ENCODE measurements at places on chromosomes 2 and 18. TPM values are rescaled to one million over a fixed set of nuclear protein-coding genes. Genes with fewer than 3 reads are reported as not detected.

EVX2 gene
- total RNA-seq: not detected

RNF152 gene
- total RNA-seq: not detected

GALR1 gene
- not detected for total RNA-seq

RGPD3 gene
- 0.03 TPM for total RNA-seq

ALLC gene
- total RNA-seq: not detected

PLCD4 gene
- 4.3 TPM for total RNA-seq

GPR155 gene
- total RNA-seq: 0.64 TPM

FAM228A gene
- 1.5 TPM for total RNA-seq

PID1 gene
- total RNA-seq: 3.6 TPM

TUBA4A gene
- 23.9 TPM for total RNA-seq

CYP27A1 gene
- total RNA-seq: not detected

SPP2 gene
- not detected for total RNA-seq

CD8B gene
- total RNA-seq: not detected

TEX44 gene
- total RNA-seq: not detected

EIF2AK2 gene
- 17.0 TPM for total RNA-seq

POTEC gene
- total RNA-seq: not detected

C1D gene
- total RNA-seq: 41.3 TPM

CCDC121 gene
- total RNA-seq: 3.7 TPM

AQP12A gene
- total RNA-seq: not detected

GATA6 gene
- 6.7 TPM for total RNA-seq

TBR1 gene
- not detected for total RNA-seq

COL6A3 gene
- total RNA-seq: 0.41 TPM

RTKN gene
- total RNA-seq: 55.6 TPM

BMP10 gene
- not detected for total RNA-seq

DNER gene
- total RNA-seq: 5.5 TPM

SERPINB4 gene
- not detected for total RNA-seq

MAP3K19 gene
- not detected for total RNA-seq

GREB1L gene
- 0.72 TPM for total RNA-seq

COPS8 gene
- 70.8 TPM for total RNA-seq

CCDC141 gene
- total RNA-seq: not detected

RNF144A gene
- total RNA-seq: 5.0 TPM

GPR35 gene
- 1.5 TPM for total RNA-seq

AAK1 gene
- 19.1 TPM for total RNA-seq

LRP1B gene
- total RNA-seq: not detected

EVA1A gene
- total RNA-seq: 281 TPM

CRYGD gene
- not detected for total RNA-seq

POTEJ gene
- total RNA-seq: not detected

GLI2 gene
- 0.72 TPM for total RNA-seq

FAM124B gene
- total RNA-seq: not detected
